ENCODE measurements at places on chromosomes 16 and 17.

GRCh38 chr16:49120631-49121030, 161.0 kb downstream of the CBLN1 start:
- no peak for DNase-seq

DNA sequence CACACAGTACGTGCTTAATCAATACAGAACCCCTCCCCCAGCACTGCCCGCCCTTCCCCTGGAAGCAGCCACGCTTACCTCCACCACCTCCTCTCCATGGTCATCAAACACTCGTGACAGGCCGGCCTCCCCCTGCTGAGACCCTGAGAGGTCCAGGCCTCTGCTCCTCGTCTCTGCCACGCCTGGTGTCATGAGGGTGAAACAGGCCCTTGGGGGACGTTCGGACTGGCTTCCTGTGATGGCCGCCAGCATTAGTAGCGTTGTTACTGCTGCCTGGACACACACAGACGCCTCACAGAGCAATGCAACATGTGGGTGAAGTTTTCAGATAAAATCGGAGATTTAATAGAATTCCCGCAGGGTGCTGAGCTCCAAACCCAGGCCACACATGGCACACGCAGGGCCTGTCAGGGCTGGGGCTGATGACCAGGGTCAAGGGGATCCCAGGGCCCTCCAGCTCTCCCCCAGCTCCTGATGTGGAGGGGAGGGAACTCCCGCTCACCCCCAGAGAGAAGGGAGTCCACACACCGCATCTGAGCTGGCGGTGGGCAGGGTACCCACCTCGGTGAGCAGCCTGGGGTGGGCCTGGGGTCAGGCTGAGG, 15.9 kb upstream of the SLC38A10 start:
- DNase-seq = no peak

DNA sequence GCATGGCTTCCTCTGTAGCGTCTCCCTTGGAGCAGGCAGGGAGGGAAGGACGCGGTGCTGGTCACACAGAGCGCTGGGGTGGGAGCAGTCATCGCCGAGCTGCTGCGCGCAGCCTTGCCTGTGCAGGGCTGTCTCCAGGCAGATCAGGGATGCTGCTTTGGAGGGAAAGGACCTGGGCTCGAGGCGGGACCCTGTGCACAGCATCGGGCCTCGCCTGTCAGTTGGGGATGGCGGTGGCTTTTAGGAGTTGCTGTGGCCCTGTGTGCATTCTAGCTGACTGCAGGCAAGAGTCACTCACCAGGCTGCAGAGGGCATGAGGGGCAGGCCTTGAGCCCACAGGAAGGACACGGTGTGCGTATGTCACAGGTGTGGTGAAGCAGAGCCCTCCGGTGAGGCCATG, 10.1 kb downstream of the ACSF3 start:
- DNase-seq = no peak

- no peak for DNase-seq
Observed at GRCh38 chr17:56182081-56182480, 28.8 kb downstream of the ANKFN1 start.

DNA sequence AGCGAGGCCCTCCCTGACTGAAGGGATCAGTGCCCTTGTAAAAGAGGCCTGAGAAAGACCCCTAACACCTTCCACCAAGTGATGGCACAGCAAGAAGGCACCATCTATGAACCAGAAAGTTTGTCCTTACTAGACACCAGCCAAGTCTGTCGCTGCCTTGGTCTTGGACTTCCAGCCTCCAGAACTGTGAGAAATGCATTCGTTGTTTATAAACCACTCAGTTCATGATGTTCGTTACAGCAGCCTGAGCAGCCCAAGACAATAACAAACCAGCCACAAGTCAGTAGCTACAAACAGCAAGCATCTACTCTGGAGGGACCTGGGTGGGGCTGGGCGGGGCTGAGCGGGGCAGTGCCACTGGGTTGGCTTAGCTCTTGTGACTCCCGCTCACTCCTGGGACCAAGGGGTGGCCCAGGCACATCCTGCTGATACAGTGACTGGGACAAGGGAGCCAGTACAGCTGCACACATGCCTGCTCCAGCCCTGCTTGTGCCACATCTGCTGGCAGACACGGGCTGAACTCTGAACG, 234.9 kb downstream of the IRF8 start:
- DNase-seq = no peak

DNA sequence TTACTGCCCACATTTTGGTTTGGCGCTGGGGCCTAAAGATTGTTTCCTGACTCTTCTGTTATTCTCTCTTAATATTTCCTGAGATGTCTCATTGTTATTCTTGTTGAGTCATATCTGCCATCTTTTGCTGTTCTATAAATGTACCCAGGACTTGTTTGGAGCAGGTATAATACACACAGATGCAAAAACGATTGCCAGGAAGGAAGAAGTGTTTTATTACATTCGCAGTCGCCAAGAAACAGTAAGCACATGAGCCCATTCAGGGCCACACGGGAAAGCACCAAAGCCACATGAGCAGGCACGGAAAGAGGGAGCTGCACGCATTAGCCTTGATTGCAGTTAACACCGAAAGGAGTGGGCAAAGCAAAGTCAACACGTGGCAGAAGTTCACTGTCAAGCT, 70.2 kb downstream of the ARHGAP44 start:
- DNase-seq = no peak
